ENCODE measurements at places on chromosomes 4 and X.
A peak's percentile ranks its signal among the peaks of the same experiment; 100 is the strongest.

GRCh38 chr4:14837860-14838259 is 164.4 kb upstream of the CPEB2 start:
- no peak for DNase-seq

GRCh38 chr4:136121426-136121825 is 1410.9 kb downstream of the PCDH18 start:
- no peak for DNase-seq

DNA sequence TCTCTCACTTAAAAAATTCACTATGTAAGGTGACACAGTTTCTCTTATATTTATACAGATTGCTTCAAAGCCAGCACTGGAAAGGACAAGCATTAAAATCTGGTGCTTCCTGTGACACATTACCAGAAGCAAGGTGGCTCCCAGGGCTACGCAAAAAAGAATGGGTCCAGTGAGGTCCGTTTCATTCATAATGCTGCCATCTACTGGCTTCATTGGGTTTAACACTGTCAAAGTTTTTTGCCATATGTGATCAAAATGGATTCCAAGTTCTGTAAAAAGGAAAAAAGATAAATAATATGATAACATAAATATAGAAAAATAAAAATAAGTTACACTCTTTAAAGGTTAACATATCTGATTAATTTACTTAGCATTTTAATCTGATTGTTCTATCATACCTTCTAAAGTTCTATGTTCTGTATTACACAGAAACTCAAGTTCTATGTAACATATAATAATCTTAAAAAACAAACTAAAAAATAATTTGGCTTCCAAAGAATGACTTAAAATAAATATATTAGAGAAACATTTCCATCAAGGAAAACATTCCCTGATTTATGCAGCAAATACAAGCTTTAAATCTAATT is 22.1 kb downstream of the YIPF7 start:
- peak; percentile 44 for DNase-seq

GRCh38 chr4:169307576-169307975 is 36.8 kb upstream of the SH3RF1 start:
- no peak for DNase-seq

DNA sequence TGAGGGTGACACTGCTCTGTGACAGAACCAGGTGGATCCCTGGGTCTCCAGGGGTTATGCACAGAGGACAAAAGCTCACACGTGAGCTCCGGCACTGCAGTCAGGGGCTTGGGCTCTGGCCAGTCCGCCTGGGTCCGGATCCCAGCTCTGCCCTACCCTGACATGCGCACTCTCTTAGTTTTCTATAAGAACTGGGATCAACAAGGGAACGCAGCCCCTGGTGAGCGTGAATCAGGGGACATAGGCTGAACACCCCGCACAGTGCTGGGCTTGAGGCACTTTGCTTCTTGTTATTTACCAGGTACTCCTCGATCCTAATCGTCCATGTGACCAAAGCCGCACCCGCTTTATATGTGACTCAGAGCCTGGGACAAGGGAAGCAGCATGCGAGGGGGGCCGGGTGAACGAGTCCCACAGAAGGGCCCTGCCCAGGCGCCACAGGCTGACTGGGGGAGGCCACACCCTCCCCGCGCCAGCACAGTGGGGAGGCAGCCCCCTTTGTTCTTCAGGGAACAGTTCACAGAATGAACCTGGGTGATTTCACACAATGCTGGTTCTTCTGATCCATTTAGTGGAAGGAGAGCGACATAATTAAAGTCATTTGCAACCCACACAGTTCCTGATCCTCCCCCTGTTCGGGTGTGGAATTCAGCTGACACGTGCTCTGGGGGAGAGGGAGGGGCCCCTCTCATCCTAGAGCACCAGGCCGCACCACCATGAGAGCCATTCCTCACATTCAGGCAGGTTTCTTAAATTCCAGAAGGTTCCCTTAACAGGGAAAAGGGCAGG is 55.5 kb downstream of the WFS1 start:
- DNase-seq = peak; percentile 94

- DNase-seq = peak; percentile 88
These were observed 101.4 kb upstream of the PDE5A start for GRCh38 chr4:119729835-119730670.

DNA sequence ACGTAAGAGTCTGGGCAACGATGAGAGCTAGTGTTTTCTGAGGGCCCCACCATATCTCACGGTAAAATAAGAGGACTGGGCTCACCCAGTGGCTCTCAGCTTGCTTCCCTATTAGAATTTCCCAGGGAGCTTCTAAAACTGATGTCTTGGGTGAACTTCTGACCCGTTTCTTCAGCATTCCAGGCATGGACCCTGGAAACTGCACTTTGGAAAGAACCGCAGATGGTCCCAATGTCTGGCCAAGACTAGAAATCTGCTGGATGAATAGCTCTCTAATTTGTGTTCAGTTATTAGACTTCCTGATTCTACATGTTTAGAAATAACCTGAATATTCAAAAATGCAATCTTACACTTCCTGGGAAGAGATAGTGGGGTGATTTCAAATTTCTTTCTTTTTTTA is 127.8 kb downstream of the ANOS1 start:
- DNase-seq = no peak

DNA sequence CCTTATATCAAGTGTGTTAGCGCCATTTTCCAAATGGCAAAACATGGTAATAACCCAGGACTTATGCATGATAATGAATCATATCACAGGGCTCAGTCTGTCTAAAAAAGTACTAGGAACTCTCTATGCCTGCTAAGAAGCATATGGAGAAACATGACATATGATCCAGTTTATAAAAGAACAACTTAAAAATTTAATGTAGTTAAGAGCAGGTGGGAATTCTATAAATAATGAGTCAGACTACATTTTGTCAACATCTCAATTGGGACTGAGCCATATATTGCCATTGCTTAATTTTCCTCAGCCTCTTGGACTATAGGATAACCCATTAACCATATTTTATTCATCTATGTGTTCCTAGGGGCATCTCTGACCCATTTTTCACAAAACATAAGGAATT is 360.4 kb upstream of the AGA start:
- no peak for DNase-seq

DNA sequence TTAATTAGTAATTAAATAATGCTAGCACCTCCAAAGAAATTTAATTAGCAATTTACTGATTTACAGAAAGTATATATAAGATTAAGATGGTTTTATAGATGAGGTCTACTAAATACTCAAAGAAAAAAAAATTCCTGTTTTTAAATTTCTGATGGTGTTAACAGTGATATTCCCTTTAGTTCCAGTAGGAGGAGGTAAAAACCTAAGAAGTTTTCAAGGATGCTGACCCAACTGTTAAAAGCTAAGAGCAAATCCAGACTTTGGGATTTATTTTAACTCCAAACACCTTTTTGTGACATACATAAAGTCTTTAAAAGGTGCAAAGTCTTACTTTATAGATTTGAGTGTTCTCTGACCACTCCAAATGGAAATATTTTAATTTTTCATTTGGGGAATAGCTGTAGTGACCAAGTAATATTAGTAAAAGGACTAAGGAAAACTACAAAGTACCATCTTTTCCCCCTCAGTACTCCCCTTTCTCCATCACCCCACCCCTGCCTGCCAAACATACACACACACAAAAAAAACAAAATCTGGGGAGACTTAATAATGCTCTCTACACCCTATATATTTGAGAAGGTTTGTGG is 34.2 kb upstream of the CSN1S1 start:
- DNase-seq = no peak

GRCh38 chr4:66991521-66991920 is 553.8 kb downstream of the CENPC start:
- DNase-seq = no peak

DNA sequence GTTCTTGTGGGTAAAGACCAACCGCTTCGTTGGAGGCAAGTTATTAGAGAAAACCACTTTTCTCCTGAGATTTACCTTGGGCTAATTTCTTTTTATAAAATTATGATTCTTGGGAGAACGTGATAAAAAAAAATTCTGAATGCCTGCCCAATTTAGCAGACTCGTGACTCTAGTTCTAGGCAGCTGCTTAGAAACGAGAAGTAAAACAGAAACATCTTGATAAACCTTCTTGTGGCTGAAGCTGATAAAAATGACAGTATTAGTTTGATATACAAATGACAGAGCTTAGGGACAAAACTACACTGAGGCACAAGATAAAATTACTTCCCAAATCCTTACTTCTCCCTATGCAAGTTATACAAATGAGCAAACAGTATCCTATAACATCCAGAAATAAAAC is 458.9 kb upstream of the TEX13C start:
- no peak for DNase-seq

GRCh38 chrX:69290292-69290691 is 125.0 kb upstream of the PJA1 start:
- no peak for DNase-seq

- DNase-seq = no peak
These were observed 24.0 kb downstream of the C4orf51 start for GRCh38 chr4:145703850-145704497.

GRCh38 chr4:24063731-24064130 is 173.9 kb upstream of the PPARGC1A start:
- DNase-seq = no peak

DNA sequence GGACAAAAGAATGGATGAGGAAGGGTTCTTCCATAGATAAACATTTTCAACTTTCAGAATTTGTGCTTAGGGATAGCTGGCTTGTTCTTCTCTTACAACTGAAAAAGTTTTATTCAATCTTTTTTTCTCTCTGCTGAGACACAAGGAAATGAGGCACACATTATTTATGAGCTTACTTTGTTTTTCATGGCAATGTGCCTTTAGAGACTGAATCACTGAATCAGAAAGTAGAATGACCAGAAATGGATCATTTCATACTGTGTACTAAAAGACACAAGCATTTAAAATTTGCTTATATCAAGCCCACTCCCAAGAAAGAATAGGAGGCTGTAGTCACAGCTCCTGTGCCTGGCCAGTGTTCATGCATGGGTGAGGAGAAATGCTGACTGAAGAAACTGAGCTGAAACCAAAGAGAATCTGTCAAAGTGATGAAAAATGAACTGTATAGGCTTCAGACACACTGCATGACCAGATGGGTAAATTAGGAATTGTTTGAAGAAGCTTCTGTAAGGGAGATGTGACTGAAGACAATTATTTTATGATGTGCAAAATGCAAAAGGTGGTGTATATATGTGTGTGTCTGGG is 413.8 kb downstream of the RAPGEF2 start:
- peak; percentile 50 for DNase-seq

- DNase-seq = no peak
These were observed 183.2 kb upstream of the WDFY3 start for GRCh38 chr4:85149676-85150075.

- no peak for DNase-seq
These were observed 216.1 kb upstream of the FAT1 start for GRCh38 chr4:186939766-186940165.

DNA sequence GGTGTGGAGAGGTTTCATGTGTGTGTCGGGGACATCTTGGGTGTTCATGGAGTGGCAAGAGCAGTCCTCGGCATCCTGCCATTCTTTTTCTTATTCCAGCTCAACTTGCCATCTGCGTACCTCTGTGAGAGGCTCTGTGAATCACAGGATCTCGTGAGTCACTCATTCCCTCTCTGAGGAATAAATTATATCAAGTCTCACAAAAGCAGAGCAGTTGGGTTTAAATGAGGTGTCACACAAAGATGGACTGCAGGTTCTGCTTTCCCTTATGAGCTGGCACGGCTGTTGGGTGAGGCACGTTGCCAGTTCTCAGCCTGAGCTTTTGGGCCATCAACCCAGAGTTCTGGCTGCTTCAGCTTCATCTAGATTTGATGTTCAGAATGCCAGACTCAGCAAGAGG is 6.8 kb upstream of the OCIAD2 start:
- peak; percentile 90 for DNase-seq

DNA sequence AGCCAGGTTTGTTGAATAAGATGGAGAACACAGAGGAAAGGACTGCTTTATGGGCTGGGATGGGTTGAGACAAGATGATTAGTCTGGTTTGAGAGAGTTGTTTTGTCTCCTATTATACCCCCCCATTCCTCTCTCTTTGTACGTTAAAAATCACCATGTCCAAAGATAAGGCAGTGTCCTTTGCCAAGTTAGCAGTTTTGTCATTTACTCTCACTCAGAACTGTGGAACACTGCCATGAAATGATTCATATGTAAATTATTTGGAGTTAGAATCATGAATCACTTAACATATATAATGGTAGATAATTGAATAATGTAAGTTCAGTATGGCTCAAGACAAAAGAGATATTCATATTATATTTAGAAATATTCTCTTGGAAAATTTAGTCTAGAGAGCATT is 151.3 kb downstream of the DCLK2 start:
- DNase-seq = no peak

DNA sequence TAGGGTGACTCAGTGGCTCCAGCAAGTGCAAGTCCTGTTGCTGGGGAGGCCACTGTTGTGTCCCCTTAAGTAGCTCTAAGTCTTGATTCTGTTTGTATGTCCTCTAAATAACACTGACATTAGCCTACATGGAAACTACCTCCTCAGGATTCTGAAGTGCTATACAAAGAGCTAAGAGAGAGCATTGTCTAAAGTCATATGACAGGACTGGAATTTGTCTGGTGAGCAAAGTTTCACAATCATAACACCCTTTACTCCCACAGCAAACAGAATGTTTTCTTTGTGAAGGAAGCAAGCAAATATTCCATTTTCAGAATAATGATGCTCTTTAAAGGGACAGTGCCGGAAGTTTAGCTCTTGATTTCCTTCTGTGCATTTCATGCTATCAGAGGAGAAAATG is 23.4 kb upstream of the CT47A1 start:
- DNase-seq = no peak

GRCh38 chr4:26319949-26320537 is 771 bp upstream of the RBPJ start:
- no peak for DNase-seq

- no peak for DNase-seq
These were observed 415 bp upstream of the TENM3 start for GRCh38 chr4:182242787-182243186.

GRCh38 chr4:1309261-1310010 is 19.7 kb downstream of the MAEA start:
- no peak for DNase-seq

DNA sequence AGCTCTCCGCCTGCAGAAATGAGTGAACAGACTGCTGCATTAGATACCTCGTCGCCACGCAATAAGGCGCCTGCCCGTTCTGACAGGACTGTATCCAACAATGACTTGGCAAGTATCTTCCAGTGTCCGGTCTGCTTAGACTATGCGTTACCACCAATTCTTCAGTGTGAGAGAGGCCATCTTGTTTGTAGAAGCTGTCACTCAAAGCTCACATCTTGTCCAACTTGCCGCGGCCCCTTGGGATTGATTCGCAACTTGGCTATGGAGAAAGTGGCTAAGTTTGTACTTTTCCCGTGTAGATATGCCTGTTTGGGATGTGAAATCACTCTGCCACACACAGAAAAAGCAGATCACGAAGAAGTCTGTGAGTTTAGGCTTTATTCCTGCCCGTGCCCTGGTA is 172.0 kb upstream of the MAGEB16 start:
- no peak for DNase-seq

GRCh38 chrX:40845331-40845911 is 110.1 kb upstream of the MED14 start:
- DNase-seq = peak; percentile 52

- no peak for DNase-seq
These were observed 4.3 kb downstream of the GDPD2 start for GRCh38 chrX:70427365-70427764.

DNA sequence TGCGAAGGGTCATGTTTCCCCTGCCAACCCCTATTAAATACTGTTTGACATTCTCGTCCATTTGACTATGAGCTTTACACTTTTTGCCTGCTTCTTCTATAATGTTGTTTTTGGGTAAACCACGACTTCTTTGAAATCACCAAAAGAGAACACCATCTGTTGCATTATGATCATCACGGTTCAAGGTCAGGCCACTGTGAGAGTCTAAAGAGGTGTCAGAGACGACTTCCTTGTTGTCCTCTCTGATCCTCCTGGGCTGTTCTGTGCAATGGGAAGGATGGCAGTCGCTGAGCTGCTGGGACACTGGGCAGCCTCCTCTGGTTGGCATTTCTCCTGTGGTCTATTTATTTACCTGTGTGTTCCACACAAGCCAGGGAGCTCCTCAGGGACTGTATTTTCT is 137.5 kb downstream of the RASL11B start:
- no peak for DNase-seq

Data from dermis microvascular lymphatic vessel endothelial cell (primary cell).